Adipocyte (in vitro differentiated cells): ENCODE measurements at places on chromosomes 6 and 20.

DNA sequence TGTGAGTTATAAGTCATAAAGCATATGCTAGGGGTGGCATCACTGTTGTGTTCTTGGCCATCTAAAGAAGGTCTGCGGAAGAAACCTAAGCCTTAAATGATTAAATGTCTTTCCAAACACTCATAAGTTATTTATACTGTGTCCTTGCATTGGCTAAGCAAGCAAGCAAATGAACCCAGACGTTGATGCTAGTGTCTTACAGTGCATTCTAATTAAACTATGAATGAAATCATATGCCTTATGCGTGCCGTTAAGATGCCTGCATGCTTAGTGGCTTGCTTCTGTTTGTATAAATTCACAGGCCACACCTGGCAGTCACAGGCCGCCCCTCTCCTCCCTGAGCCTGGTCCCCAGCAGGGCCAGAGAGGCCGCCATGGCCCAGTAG is 49.9 kb downstream of the RIN2 start:
- DNase-seq, result peak; percentile 25

- DNase-seq, result no peak
Observed at GRCh38 chr20:43460172-43460829, 2.6 kb downstream of the SRSF6 start.

- DNase-seq, result no peak
Observed at GRCh38 chr6:132456700-132457143, 55.4 kb upstream of the MOXD1 start.

GRCh38 chr6:106162921-106163320 is 76.8 kb downstream of the PRDM1 start:
- DNase-seq, result no peak

DNA sequence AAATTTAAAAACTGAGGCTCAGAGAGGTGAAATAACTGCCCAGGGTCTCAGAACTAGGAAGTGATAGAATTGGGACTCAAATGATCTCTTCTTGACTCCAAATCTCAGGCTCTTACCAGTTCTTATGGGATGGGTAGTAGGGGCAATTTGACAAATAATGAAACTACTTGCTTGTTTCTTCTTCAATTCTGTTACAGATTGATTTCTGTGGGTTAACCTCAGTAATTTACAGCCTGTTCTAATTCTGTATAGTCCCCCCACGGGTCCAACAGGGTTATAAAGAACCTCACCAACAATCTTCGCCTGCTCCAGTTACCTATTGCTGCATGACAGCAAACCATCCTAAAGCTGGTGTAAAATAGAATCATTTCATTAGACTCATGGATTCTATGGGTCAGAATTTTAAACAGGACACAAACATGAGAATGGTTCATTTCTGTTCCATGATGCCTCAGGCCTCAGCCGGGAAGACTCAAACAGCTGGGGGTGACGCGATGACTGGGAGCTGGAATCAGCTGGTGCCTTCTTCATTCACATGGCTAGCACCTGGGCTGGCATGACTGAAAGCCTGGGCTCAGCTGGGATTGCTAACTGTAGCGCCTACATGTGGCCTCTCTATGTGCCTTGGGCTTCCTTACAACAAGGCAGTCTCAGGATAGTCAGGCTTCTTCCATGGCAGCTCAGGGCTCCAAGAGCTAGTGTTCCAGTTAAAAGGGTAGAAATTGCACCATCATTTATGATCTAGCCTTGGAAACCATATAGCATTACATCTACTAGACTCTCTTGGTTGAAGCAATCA is 6.6 kb upstream of the WFDC2 start:
- DNase-seq, result no peak

GRCh38 chr6:30781395-30781742 is 37.0 kb upstream of the IER3 start:
- DNase-seq, result no peak

DNA sequence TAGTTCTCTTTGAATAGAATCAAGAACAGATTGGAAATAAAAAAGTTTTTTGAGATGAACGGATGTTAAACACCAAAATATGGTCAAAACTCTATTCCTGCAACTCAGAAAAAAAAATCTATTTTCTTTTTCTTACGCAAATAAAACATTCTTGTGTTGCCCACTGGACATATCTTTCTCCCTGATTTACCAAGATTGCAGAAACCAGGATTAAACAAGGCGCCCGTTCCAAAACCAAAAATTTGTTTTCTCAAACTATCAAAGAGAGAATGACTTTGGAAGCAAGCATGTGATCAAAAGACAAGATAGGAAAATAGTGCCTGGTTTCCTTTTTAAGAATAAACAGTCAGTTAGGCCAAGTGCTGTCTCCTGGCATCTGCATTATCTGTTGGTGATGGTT is 273.1 kb downstream of the CLIC5 start:
- peak; percentile 9 for DNase-seq

GRCh38 chr6:4635666-4636065 is 140.5 kb upstream of the CDYL start:
- no peak for DNase-seq

- no peak for DNase-seq
Observed at GRCh38 chr20:5393218-5393870, 76.6 kb upstream of the PROKR2 start.

- DNase-seq, result no peak
Observed at GRCh38 chr6:158643836-158644230, 710 bp downstream of the DYNLT1 start.

GRCh38 chr20:888057-888456 is 28.1 kb downstream of the ANGPT4 start:
- DNase-seq, result no peak

GRCh38 chr6:143939364-143939763 is 68.7 kb downstream of the PLAGL1 start:
- no peak for DNase-seq

DNA sequence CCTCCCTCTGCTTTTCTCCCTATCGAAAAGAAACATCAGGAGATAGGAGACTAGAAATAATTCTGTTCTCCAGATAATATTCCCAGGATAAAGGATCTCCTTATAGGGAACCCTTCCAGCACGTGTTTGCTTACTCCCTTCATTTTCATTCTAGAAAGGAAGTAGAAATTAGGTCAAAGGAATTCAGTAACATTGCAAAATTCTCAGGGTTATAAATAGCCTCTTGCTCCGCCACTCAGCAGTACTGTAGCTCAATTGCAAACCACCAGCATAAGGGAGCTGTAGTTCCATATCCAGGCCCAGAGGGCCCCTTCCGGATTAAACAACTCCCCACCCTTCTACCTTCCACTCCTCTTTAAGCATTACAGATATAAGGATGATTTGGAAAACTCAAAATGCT is 6.2 kb downstream of the ELMO2 start:
- DNase-seq, result peak; percentile 91
